ENCODE measurements at places on chromosomes 1 and 21.

GRCh38 chr21:37074197-37074510, 1.1 kb downstream of the TTC3 start:
- no peak for DNase-seq

- DNase-seq = no peak
These were observed 9.4 kb downstream of the PRXL2B start for GRCh38 chr1:2595812-2596529.

DNA sequence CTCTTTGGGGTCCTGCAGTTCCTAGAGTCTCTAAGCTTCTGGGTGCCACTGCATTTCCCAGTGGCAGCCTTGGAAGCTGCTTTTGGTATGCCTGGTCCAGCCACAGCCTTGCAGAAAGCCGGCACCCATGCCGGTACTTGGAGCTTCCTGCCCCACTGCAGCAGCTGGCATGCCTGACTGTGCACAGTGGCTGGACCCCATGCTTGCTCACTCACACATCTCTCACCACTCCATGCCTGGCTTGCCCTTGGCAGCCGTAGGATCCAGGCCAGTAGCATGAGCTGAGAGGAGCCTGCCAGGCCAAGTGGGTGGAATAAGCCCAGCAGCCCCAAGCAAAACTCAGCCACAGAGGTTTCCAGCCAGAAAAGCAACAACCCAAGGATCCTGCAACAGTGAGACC, 20.3 kb upstream of the FNBP1L start:
- no peak for DNase-seq

- DNase-seq = no peak
These were observed 31.4 kb upstream of the KAZN start for GRCh38 chr1:14567056-14567455.

DNA sequence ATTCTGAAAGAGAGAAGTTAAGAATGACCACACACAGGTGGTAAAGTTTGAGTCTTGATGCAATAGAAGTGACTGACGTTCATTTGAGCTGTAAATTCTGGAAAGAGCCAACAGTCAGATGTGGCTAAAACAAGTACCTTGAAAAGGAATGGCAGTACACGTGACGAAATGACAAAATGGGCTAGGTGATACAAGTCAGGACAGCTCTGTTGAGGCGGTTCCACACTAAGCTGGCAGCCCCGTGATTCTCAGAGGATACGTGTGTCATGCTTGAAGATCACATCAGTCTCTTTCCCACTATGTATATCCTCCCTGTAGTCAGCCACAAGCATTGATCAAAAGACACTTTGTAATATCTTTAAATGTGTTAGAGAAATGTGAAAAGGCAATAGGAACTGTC, 881.3 kb upstream of the ADGRL2 start:
- DNase-seq = no peak

DNA sequence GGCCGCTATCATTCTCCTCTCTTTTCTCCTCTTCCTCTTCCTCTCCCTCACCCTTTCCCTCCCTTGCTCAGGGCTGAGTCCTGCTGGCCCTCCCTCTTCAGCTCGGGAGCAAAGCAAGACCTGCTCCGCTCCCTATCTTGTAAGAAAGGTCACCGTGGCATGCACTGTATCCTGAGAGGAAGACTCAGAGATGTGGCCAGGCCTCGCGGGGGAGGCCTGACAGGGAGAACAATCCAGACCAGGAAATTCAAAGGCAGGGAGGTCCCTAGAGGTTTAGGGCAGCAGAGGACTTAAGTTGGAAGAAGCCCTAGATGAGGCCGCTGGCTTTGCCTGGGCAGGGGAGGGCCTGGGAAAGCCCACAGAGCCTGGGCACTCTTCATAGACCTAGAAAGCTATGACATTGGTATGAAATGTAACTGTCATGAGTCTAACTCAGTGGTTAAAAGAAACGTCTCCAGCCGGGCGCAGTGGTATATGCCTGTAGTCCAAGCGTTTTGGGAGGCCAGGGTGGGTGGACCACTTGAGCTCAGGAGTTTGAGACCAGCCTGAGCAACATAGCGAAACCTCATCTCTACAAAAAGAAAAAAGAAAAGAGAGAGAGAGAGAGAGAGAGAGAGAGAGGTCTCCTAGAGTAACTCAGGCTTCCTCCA, 14.6 kb upstream of the PTAFR start:
- DNase-seq = no peak

- peak; percentile 32 for DNase-seq
These were observed 23.0 kb downstream of the LRRC8B start for GRCh38 chr1:89547563-89548116.

DNA sequence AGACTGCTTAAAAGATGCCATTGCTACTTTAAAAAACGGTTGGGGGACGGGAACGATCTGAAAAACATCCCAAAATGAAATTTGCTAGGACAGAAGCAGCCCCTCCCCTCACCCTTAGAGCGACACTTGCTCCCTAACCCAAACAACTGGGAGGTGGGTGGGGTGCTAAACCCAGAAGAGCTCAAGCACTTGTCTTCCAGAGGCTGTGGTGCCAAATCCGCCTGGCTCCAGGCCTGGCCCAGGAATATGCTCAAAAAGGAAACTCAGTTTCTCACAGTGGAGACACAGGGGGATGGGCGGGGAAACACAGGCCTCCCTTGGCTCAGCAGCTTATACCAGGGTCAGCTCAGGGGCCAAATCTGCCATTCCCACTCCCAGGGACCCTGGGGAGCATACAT, 644 bp upstream of the PBXIP1 start:
- DNase-seq = no peak

DNA sequence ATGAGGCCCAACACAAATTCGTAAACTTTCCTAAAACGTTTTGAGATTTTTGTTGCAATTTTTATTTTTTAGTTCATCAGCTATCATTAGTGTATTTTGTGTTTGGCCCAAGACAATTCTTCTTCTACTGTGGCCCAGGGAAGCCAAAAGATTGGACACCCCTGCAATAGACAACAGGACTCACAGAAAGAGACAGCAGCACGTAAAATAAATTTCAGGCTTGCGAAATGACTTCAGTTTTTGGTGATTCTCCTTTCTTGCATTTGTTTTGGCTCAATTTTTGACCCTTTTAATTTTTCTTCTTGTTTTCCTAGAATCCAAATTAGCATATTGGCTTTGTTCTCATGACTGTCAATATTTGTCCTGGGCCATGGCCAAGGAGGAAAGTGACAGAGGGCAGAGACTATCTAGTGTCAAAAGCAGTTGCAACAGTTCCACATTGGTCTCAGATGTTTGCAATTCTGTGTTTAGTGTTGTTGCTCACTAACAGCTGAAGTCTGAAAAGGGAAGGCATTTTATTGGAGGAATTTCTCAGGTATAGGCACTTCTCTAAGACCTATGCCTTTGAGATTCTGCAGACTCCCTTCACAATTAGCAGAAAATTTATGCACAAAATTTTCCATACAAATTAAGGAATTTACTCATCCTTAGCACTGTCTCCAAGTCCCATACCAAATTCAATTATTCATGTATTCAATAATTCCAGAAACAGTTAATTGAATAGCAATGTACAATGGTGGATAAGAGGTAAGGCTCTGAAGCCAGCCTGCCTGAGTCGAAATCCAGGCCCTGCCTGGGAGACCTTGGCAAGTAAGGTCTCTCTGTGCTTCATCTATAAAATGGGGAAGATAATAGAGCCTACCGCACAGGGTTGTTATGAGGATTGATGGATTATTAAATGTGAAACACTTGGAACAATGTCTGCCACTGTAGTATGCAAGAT, 160.9 kb upstream of the IVNS1ABP start:
- DNase-seq = no peak

DNA sequence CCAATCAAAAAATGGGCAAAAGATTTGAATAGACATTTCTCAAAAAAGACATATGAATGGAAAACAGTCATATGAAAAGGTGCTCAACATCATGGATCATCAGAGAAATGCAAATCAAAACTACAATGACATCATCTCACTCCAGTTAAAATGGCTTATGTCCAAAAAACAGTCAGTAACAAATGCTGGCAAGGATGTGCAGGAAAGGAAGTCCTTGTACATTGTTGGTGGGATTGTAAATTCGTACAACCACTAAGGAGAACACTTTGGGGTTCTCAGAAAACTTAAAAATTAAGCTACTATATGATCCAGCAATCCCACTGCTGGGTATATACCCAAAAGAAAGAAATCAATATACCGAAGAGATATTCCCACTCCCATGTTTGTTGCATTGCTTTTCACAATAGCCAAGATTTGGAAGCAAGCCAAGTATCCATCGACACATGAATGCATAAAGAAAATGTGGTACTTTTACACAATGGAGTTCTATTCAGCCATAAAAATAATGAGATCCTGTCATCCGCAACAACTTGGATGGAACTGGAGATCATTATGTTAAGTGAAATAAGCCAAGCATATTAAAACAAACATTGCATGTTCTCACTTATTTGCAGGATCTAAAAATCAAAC, 17.9 kb downstream of the GBP5 start:
- DNase-seq = no peak

DNA sequence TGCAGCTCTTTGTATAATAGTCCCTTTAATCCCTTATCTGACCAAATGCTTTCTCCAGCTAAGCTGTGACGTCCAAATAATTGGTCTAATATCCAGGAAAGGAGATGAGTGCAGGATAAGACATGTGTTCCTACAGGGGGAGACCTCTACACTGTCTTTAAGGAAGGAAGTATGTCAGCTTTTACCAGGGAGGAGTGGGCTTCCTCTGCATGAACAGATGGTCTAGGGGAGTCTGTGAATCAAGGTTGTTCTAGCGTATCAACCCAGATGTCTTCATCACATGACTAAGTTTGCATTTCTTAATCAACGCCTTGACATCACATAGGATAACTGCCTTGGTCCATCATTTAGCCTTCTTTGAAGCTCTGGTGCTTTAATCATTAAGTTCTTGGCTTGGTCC, 528.2 kb downstream of the MRPL39 start:
- DNase-seq = no peak

DNA sequence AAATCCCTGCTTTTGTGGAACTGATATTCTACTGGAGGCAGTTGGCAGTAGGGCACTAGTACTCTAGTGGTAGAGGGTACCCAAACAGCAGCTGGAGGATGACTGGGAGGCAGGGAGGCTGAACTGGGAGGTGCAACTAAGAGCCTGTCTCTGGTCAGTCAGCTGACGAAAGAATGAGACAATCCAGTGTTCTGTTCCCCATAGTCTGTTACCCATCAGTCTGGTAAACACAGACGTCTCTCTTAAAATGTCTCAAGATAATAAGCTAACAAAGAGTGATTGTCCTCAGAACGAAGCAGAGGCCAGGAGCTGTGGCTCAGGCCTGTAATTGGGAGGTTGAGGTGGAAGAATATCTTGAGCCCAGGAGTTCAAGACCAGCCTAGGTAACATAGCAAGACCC, 30.4 kb downstream of the TFAP2E start:
- no peak for DNase-seq

DNA sequence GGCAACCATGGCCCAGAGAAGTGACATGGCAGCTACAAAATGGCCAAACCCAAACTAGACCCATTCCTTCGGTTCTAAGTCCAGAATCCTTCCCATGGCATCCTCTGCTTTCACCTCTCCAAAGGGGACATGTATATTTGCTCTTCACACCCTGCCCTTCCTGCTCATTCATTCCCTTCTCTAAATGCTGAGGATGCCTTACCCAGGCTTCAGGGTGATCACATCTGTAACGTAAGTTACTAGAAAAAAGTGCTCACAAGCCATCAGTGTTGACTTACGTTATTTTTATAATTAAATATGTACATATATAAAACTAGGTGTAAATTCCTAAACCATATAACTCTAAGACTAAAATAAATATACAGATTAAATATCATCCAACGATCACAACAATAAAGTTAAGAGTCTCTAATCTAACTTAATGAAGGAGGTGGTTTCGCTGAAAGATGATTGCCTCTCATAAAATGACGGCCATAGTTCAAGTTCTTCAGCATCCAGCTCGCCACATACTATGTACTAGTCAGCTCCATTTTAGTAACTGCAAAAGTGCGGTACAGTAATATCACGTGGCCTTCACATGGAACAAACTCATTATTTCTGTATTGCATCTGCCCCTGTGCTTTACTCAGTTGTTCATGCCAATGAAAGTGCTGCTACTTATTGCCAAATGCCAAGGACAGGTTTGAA, 74.6 kb downstream of the TENT5C start:
- no peak for DNase-seq

DNA sequence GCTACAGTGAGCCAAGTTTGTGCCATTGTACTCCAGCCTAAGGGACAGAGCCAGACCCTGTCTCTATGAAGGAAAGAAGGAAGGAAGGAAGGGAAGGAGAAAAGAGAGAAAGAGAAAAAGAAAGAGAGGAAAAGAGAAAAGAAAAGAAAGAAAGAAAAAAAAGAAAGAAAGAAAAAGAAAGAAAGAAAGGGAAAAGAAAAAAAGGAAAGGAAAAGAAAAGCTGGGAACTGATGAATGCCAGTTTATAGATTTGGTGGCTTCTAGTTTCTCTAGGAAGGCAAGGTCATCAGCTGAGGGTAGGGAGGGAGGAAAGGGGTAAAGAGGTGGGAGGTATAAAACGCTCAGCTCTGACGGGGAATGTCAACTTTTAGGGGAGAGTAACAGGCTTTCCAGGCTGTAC, 62.3 kb upstream of the AKT3 start:
- DNase-seq = no peak

DNA sequence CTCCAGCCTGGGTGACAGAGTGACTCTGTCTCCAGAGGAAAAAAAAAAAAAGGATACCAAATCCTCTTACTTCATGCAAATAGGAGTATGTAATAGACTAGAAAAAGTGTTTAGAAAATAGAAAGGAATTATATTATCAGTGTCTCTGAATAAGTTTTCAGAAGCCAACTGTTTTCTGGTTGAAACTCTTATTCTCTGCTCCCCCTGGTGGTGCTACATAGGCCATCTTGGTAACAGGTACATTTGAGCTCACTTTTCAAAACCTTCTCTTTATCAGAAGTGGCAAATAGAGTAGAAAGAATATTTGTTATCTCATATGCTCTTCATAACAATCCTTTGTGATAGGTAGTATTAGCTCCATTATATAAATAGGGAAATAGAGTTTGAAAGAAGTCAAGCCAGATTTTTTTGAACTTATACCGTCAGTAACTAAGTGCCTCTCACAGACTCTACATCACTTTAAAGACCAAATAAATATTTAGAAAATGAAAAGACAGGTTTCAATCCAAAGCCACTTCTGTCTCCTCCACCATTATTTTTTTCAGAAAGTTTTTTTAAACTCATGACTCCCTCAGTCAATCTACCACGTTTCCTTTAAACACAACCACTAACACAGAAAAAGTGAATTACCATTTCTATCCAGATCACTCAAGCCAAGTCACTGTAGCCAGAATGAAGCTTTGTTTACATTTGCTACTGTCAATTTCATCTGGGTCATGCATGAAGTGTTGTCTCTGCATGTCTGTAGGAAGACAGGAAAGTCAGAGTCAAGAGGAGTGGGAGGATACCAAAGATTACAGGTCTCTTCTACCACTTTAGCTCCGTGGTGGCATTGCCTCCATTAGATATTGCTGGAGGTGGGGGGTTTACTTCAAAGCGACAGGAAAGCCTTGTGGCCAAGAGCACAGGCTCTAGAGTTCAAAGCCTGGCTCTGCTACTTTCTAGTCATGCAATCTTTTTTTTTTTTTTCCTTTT, 45.6 kb downstream of the IL23R start:
- peak; percentile 62 for DNase-seq

- DNase-seq = no peak
These were observed 551.5 kb downstream of the LMO4 start for GRCh38 chr1:87880098-87880760.

- DNase-seq = no peak
These were observed 9.0 kb downstream of the FAM20B start for GRCh38 chr1:179034720-179035119.

- DNase-seq = peak; percentile 20
These were observed 67.5 kb upstream of the DUSP10 start for GRCh38 chr1:221809091-221810029.
